ENCODE measurements at places on chromosomes 3 and 15.

- no peak for DNase-seq
- no peaks in the 10 kb centered on the region for H3K36me3 ChIP-seq
- peaks cover 12% of the 10 kb centered on the region for H3K4me1 ChIP-seq
- no peaks in the 10 kb centered on the region for H3K27me3 ChIP-seq
Observed at GRCh38 chr15:38896647-38897046, 332.0 kb upstream of the RASGRP1 start.

DNA sequence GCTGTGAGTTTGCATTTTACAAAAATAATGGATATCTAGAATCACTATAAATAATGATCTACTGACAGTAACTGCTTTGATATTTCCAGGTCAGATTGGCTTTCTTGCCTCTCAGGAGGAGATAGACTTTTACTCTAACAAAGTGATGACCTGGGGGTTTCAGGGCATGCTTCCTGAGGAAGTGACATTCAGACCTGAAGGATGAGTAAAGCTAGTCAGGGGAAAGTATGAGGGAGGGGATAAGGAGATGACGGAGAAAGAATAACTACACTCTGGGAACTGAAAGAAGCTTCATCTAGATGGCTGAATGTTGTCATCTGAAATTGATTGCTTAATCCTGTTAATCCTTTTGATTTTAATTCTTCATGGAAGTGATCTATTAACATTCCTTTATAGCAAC lies 32.2 kb downstream of the ARMC8 start:
- no peaks in the 10 kb centered on the region for H3K4me1 ChIP-seq
- H3K4me3 ChIP-seq = no peak overlapping the region
- no peak overlapping the region for H3K27ac ChIP-seq
- no peaks in the 10 kb centered on the region for H3K27me3 ChIP-seq

GRCh38 chr3:48543271-48543866 lies 13.2 kb downstream of the PFKFB4 start:
- no peaks in the 10 kb centered on the region for H3K27me3 ChIP-seq
- H3K4me1 ChIP-seq = peaks cover under 1% of the 10 kb centered on the region
- DNase-seq = no peak

GRCh38 chr15:38275959-38276358 lies 23.3 kb downstream of the SPRED1 start:
- H3K27me3 ChIP-seq = no peaks in the 10 kb centered on the region
- no peaks in the 10 kb centered on the region for H3K36me3 ChIP-seq
- no peak for DNase-seq

DNA sequence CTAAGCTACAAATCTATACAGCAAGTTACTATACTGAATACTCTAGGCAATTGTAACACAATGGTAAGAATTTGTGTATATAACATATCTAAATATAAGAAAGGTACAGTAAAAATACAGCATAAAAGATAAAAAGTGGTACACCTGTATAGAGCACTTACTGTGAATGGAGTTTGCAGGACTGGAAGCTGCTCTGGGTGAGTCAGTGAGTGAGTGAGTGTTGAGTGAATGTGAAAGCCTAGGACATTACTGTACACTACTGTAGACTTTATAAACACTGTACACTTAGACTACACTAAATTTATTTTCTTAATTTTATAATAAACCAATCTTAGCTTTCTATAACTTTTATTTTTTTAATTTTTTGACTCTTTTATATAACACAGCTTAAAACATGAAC lies 123.1 kb downstream of the ZMAT3 start:
- H3K27ac ChIP-seq = no peak overlapping the region
- no peak overlapping the region for H3K4me3 ChIP-seq
- no peaks in the 10 kb centered on the region for H3K36me3 ChIP-seq
- no peaks in the 10 kb centered on the region for H3K4me1 ChIP-seq

GRCh38 chr3:168121184-168122017 lies 25.7 kb upstream of the GOLIM4 start:
- DNase-seq = no peak
- H3K36me3 ChIP-seq = no peaks in the 10 kb centered on the region
- H3K27me3 ChIP-seq = no peaks in the 10 kb centered on the region
- peaks cover 7% of the 10 kb centered on the region for H3K4me1 ChIP-seq
- H3K4me3 ChIP-seq = no peak overlapping the region

DNA sequence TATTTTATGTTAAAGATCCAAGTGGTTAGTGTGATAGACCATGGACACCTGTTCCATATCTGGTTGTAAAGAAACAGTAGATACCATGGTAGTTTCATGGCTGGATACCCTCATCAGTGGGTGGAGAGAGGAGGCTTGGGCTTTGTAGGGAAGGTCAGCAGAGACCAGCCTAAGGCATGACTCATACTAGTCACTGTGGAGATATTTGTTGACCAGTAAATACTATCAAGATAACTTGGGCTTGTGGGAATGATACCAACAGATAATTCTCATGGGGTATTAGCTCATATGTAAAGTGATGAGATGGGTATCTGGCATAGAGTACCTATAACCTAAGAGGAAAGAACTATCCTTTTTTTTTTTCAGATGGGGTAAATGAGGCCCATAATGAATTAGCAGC lies 354.5 kb downstream of the CACNA2D3 start:
- no peak overlapping the region for H3K27ac ChIP-seq
- no peaks in the 10 kb centered on the region for H3K4me1 ChIP-seq
- H3K4me3 ChIP-seq = no peak overlapping the region
- DNase-seq = no peak

GRCh38 chr3:111315930-111316587 lies 225.9 kb upstream of the CD96 start:
- no peak for DNase-seq
- no peaks in the 10 kb centered on the region for H3K4me1 ChIP-seq
- no peak overlapping the region for H3K27ac ChIP-seq
- H3K36me3 ChIP-seq = no peaks in the 10 kb centered on the region
- H3K4me3 ChIP-seq = no peak overlapping the region
- H3K27me3 ChIP-seq = no peaks in the 10 kb centered on the region

- DNase-seq = no peak
- peak overlapping the region; percentile 85 for H3K4me3 ChIP-seq
- peaks cover 28% of the 10 kb centered on the region for H3K4me1 ChIP-seq
Observed at GRCh38 chr3:129121016-129121791, 400 bp downstream of the RAB43 start.

DNA sequence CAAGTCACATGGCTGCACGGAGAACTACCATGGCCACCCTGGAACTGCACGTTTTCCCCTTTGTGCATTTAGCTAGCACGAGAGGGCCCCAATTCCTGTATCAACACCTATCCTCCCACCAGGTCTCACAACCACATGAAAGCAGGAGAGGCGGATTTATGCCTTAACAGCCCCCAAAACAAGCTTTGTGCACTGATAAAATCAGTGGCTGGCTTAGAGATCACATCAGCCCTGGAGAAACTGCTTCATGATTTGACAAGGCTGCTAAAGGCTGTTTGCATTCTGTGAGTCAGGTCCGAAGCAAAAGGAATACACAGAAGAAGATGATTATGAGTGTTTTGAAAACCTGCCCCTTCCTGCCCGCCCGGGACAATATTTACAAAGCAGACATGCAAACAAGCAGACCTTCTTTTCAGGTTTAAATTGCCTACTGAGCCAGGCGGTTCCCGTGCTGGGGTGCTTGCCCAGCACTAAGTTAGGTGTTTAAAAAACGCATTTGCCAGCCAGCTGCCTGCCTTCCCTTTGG lies 25.9 kb downstream of the CEMIP start:
- no peaks in the 10 kb centered on the region for H3K27me3 ChIP-seq
- H3K4me1 ChIP-seq = no peaks in the 10 kb centered on the region
- no peak for DNase-seq
- H3K27ac ChIP-seq = no peak overlapping the region

- no peaks in the 10 kb centered on the region for H3K4me1 ChIP-seq
- no peak overlapping the region for H3K4me3 ChIP-seq
- DNase-seq = no peak
Observed at GRCh38 chr15:35723852-35724251, 177.9 kb upstream of the DPH6 start.

GRCh38 chr15:68244235-68244634 lies 14.7 kb upstream of the CLN6 start:
- H3K27me3 ChIP-seq = no peaks in the 10 kb centered on the region
- H3K4me3 ChIP-seq = no peak overlapping the region

DNA sequence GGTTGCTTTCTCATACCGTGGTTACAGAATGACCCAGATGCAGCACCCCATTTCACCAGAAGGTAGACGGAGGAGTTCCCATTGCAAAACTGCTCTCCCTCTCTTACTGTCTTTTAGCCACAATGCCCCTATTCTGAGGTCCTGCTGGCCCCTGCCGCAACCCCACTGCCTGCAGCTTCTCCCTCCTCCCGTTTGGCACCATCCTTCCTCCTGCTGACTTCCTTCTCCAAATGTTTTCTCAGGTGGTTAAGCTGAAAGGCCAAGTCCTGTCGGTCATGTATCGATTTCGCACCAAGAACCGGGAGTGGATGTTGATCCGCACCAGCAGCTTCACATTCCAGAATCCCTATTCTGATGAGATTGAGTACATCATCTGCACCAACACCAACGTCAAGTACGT lies 132.3 kb upstream of the ABHD17C start:
- H3K27ac ChIP-seq = no peak overlapping the region
- H3K36me3 ChIP-seq = no peaks in the 10 kb centered on the region
- peak; percentile 60 for DNase-seq
- no peak overlapping the region for H3K4me3 ChIP-seq

GRCh38 chr3:18892756-18893155 lies 255.6 kb upstream of the KCNH8 start:
- DNase-seq = no peak
- no peaks in the 10 kb centered on the region for H3K4me1 ChIP-seq
- H3K27me3 ChIP-seq = no peaks in the 10 kb centered on the region
- no peaks in the 10 kb centered on the region for H3K36me3 ChIP-seq
- H3K4me3 ChIP-seq = no peak overlapping the region

DNA sequence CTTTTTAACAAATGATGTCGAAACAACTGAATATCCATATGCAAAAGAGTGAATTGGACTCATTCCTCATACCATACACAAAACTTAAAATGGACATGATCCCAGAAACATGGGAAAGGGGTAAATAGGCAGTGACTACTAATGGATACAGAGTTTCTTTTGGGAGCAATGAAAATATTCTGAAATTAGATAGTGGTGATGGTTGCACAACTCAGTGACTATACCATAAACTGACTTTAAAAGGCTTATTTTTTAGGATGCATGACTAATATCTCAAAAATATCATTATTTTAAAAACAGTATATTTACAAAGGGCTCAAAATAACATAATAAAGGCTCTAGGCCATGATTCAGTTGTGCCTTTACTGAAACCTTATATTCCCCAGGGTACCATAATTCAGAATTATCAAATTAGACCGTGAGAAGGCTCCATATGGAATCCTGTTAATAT lies 16.3 kb upstream of the ATP13A3 start:
- H3K27me3 ChIP-seq = no peaks in the 10 kb centered on the region
- H3K27ac ChIP-seq = no peak overlapping the region
- H3K4me1 ChIP-seq = no peaks in the 10 kb centered on the region
- DNase-seq = no peak
- H3K4me3 ChIP-seq = no peak overlapping the region

DNA sequence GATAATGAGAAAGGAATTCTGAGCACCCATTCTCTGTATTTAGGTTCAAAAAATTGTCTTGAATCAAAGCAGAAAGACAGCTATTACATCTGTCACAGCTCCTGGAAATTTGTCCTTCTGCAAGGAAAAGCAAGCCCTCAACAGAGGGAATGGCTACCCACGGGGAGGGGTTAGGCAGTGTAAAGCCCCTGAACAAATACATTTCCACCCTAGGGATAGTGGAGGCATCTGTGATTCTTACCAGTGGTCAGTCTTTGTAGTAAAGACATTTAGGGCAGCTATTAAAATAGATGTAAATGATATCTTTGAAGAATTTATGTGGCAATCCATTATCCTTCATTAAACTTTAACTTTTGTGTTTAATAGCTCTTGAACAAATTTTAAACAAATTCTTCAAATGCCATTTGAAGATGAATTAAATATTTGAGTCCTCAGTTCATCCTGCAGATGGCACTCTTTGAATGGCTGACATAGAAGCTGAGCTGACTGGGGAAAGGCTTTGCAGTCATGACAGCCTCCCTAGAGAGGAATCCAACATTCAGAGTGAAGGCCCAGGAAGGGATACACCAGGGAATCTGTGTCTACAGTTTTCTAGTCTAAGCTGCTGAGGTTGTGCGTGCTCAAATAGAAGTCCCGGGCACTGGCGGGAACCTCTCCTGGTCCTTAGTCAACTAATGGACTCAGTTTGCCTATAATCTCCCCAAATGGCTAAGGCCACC lies 359.7 kb upstream of the ROPN1 start:
- H3K27ac ChIP-seq = no peak overlapping the region
- H3K36me3 ChIP-seq = no peaks in the 10 kb centered on the region
- H3K4me3 ChIP-seq = no peak overlapping the region
- H3K4me1 ChIP-seq = no peaks in the 10 kb centered on the region
- no peak for DNase-seq

DNA sequence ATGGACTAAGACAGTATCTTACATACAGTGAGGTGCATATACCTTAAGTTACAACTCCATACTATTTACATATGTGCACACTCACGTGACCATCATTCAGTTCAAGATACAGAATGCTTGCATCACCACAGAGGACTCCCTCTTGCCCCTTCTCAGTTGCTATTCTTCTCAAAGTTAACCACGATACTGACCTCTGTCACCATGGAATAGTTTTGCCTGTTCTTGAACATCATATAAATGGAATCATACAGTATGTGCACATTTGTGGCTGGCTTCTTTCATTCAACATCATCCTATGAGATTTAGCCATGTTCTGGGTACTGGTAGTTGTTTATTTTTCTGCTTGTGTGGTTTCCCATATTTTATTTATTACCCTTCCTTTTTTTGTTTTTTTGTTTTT lies 10.4 kb upstream of the ZSCAN2 start:
- H3K27me3 ChIP-seq = no peaks in the 10 kb centered on the region
- no peak overlapping the region for H3K27ac ChIP-seq
- H3K4me1 ChIP-seq = peaks cover 10% of the 10 kb centered on the region
- no peaks in the 10 kb centered on the region for H3K36me3 ChIP-seq
- H3K4me3 ChIP-seq = no peak overlapping the region
- no peak for DNase-seq

- H3K36me3 ChIP-seq = no peaks in the 10 kb centered on the region
- H3K27ac ChIP-seq = no peak overlapping the region
- no peak for DNase-seq
- H3K4me1 ChIP-seq = no peaks in the 10 kb centered on the region
- H3K27me3 ChIP-seq = no peaks in the 10 kb centered on the region
- no peak overlapping the region for H3K4me3 ChIP-seq
Observed at GRCh38 chr3:152688313-152688712, 146.6 kb upstream of the P2RY1 start.

Data from vagina (tissue), 2 donors.